ENCODE measurements at places on chromosomes 2 and 18. TPM values are rescaled to one million over a fixed set of nuclear protein-coding genes. Genes with fewer than 3 reads are reported as not detected.

The GPD2 gene
- 29.1 TPM for total RNA-seq

The CELF4 gene
- total RNA-seq: 0.22 TPM

The ALK gene
- total RNA-seq: not detected

The LIMS2 gene
- total RNA-seq: 173 TPM

The MOGAT1 gene
- not detected for total RNA-seq

The CAVIN2 gene
- total RNA-seq: 1.8 TPM

The KCNG3 gene
- total RNA-seq: 0.05 TPM

The PROM2 gene
- 1.7 TPM for total RNA-seq

The BOLL gene
- not detected for total RNA-seq

The CFAP221 gene
- 0.45 TPM for total RNA-seq

The DSC2 gene
- 0.58 TPM for total RNA-seq

The CHST9 gene
- total RNA-seq: 0.82 TPM

The RESP18 gene
- total RNA-seq: not detected

The TPO gene
- not detected for total RNA-seq

The KIAA2012 gene
- not detected for total RNA-seq

The REG3A gene
- not detected for total RNA-seq

The BCS1L gene
- total RNA-seq: 24.5 TPM

The AGXT gene
- not detected for total RNA-seq

The CRYBA2 gene
- total RNA-seq: not detected

The ADGRF3 gene
- 0.10 TPM for total RNA-seq

The SLC14A1 gene
- not detected for total RNA-seq

The KIF1A gene
- 60.0 TPM for total RNA-seq

The CCDC68 gene
- not detected for total RNA-seq

The LIPG gene
- total RNA-seq: 1.5 TPM

The MC5R gene
- total RNA-seq: not detected

The HOXD12 gene
- not detected for total RNA-seq

The HAAO gene
- total RNA-seq: 8.2 TPM

The EN1 gene
- not detected for total RNA-seq

The PIK3C3 gene
- 42.5 TPM for total RNA-seq

The TBC1D8 gene
- total RNA-seq: 7.3 TPM

The MLPH gene
- total RNA-seq: 6.1 TPM

The TAF1B gene
- total RNA-seq: 15.6 TPM

The CCDC74B gene
- 3.0 TPM for total RNA-seq

The CD28 gene
- total RNA-seq: 0.05 TPM

The SPC25 gene
- 4.1 TPM for total RNA-seq

The MYL12A gene
- total RNA-seq: 621 TPM

The FAM110C gene
- 0.22 TPM for total RNA-seq

The MALL gene
- total RNA-seq: 0.60 TPM

The FBXO48 gene
- 0.63 TPM for total RNA-seq

The RIT2 gene
- total RNA-seq: not detected

The IL36B gene
- not detected for total RNA-seq

The CIDEA gene
- not detected for total RNA-seq

The RAB31 gene
- 82.4 TPM for total RNA-seq

All from chondrocyte (in vitro differentiated cells).